ENCODE measurements at places on chromosomes 11 and 22.

- peak; percentile 52 for DNase-seq
Measured at GRCh38 chr11:68741463-68741862, 9.9 kb downstream of the TESMIN start.

DNA sequence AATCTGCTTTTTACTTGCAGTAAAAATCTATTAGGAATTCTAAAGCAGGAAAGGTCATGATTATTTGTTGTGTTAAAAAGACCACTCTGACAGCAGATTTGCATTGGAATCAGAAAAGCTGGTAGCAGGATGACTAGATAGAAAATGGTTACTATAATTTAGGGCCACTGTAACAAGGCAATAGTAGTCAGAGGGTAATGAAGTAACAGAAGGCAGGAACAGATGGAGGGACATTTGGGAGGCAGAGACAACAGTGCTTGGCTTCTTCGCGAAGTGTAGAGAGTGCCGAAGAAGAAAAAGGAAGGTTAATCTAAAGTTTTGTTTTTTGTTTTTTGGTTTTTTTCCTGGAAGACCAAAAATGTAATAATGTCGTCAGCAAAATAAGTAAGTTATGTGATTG lies 129.8 kb upstream of the SLC5A12 start:
- DNase-seq = no peak

DNA sequence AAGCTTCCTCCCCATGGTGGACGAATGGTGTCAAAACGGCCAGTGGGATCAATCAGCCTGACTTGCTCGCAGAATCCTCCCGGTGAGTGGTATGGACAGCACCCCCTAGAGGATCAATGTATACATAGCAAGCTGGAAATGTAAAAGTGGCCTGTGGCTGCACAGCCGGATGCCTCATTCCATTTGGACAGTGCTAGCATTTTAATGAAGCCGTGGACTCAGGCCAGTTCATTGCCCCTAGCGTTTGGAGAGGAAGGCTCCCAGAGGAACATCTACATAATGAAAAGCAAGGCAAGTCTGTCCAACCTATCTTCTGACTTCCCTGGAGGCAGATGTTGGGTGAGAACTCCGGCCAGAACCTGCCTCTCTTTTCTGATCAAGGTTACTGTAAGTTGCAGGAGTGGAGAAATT lies 942.3 kb downstream of the NTM start:
- peak; percentile 41 for DNase-seq

GRCh38 chr11:112511911-112512310 lies 251.3 kb upstream of the PLET1 start:
- DNase-seq = no peak

DNA sequence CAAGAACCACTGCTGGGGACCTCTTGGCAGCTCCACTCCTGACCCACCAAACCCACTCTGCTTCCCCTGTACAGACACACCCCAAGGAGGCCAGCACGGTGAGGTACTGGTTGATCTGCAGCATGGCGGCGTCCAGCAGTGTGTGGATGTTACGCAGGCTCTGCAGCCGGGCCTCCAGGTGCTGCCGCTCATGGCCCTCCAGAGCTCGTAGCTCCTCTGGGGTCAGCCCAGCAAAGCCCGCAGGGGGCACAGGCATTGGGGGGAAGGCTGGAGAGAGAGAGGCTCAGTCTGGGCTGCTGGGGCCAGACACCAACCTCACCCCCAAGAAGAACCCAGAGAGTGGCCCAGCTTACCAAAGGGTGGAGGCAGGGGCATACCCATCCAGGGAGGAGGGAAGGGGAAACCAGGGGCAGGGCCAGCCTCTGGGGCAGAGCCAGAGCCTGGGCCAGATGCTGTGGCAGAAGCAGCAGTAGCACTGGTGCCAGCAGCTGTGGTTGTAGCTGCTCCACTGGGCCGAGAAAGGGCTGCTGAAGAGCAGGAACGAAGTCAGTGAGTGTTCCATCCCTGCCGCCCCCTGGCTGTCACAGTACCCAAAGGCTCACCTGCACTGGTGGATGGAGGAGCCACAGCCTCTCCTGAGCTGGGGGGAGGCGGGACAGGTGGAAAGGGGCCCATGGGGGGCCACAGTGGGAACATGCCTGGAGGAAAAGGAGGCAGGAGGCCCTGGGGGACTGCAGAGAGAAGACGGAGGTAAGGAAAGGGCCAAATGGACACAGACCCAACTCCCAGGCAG lies 4.5 kb downstream of the SYVN1 start:
- no peak for DNase-seq

GRCh38 chr11:11701070-11701469 lies 79.3 kb upstream of the GALNT18 start:
- DNase-seq = peak; percentile 55
